ENCODE measurements at places on chromosomes 1 and 21. TPM values are rescaled to one million over a fixed set of nuclear protein-coding genes. Genes with fewer than 3 reads are reported as not detected.

The ASH1L gene
- polyA plus RNA-seq = 16.2 TPM

GRCh38 chr1:87462894-87463293 lies 134.2 kb downstream of the LMO4 start:
- H3K27ac ChIP-seq = no peak overlapping the region
- no peaks in the 10 kb centered on the region for H3K36me3 ChIP-seq
- no peaks in the 10 kb centered on the region for H3K27me3 ChIP-seq

The CHIA gene
- 0.18 TPM for polyA plus RNA-seq

DNA sequence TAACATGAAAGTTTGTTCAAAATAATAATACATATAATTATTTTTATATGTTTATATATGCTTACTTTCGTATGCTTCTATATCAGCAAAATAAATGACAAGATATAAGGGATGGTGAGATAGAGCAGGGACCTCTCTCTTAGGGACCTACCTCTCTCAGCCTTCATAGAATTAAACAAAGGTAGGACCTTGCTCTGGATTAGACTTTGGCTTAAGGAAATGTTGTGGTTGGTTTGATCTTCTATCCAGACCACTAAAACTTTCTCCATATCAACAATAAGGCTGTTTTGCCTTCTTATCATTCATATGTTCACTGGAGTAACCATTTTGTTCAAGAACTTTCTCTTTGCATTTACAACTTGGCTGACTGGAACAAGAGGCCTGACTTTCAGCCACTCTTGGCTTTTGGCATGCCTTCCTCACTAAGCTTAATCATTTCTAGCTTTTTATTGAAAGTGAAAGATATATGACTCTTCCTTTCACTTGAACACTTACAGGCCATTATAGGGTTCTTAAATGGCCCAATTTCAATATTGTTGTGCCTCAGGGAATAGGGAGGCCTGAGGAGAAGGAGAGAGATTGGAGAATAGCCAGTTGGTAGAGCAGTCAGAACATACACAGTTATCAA lies 14.4 kb downstream of the FRRS1 start:
- no peak overlapping the region for H3K27ac ChIP-seq
- no peaks in the 10 kb centered on the region for H3K36me3 ChIP-seq
- no peak for DNase-seq
- H3K27me3 ChIP-seq = no peaks in the 10 kb centered on the region

DNA sequence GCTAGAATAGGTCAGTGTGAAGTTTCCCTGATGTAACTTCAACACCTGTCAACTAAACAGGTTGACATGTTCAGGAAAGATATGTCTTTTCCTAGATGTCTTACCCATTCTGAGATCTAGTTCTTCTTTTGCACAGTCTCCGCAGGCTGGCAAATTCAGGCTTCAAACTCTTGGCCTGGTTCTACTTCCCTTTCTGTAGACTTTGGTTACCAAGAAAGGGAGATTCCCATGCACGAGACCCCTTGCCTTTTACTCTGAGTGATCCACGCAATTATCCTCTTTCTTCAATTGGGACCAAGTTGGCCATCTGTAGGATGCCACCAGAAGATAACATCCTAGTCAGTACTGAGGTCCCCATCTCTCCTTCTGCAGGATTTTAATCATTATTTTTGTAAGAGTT lies 2.0 kb downstream of the CFAP45 start:
- peaks cover 4% of the 10 kb centered on the region for H3K4me1 ChIP-seq
- H3K27me3 ChIP-seq = no peaks in the 10 kb centered on the region
- H3K36me3 ChIP-seq = no peaks in the 10 kb centered on the region
- H3K27ac ChIP-seq = no peak overlapping the region
- H3K4me3 ChIP-seq = no peak overlapping the region

The AMY2A gene
- polyA plus RNA-seq = 0.15 TPM

GRCh38 chr1:35717911-35718476 lies 690 bp downstream of the C1orf216 start:
- H3K27ac ChIP-seq = peak overlapping the region; percentile 70
- peak overlapping the region; percentile 82 for H3K4me3 ChIP-seq
- H3K4me1 ChIP-seq = peaks cover 4% of the 10 kb centered on the region
- no peaks in the 10 kb centered on the region for H3K27me3 ChIP-seq
- peak; percentile 49 for DNase-seq

The TMPRSS15 gene
- polyA plus RNA-seq = not detected

The PKP1 gene
- 0.18 TPM for polyA plus RNA-seq

- no peaks in the 10 kb centered on the region for H3K4me1 ChIP-seq
- no peaks in the 10 kb centered on the region for H3K27me3 ChIP-seq
- H3K4me3 ChIP-seq = no peak overlapping the region
- H3K36me3 ChIP-seq = no peaks in the 10 kb centered on the region
- no peak overlapping the region for H3K27ac ChIP-seq
- DNase-seq = no peak
These were observed 28.9 kb downstream of the DOP1B start for GRCh38 chr21:36185523-36185922.

DNA sequence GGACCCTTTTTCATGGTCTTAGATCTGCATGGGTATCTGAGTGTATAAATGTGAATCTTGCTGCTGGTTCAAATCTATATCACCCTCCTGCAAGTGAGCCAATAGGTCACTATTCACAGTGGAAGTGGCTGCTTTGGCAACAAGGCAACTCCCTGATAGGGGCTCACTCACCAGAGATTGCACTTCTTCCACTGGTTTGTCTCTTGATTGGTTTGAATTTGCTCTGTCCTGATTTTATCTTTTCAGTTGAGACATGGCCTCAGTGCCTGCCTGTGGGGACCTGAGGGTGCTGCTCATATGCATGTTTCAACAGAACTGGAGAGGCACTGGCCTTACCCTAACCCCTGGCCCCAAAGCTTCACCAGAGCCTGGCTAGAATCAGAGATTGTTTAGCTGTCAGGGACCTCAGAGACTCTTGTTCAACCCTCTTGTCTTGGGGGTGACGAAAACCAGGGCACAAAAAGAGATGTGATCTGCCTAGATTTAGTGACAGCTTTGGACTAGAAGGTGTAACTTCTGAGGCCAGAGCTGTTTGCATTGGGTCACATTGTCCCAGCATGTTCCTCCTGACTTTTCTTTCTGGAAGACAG lies 16.9 kb downstream of the AVPR1B start:
- H3K27ac ChIP-seq = no peak overlapping the region
- DNase-seq = no peak
- no peaks in the 10 kb centered on the region for H3K27me3 ChIP-seq
- H3K4me1 ChIP-seq = no peaks in the 10 kb centered on the region
- no peak overlapping the region for H3K4me3 ChIP-seq

The NBPF4 gene
- polyA plus RNA-seq = 0.13 TPM

The MFSD2A gene
- polyA plus RNA-seq = 3.6 TPM
